ENCODE measurements at places on chromosomes 6 and 20. TPM values are rescaled to one million over a fixed set of nuclear protein-coding genes. Genes with fewer than 3 reads are reported as not detected.

TMEM200A gene
- total RNA-seq, result 0.76 TPM

RHAG gene
- not detected for total RNA-seq

FAM83C gene
- total RNA-seq, result 29.3 TPM

- H3K27ac ChIP-seq, result no peak overlapping the region
- H3K36me3 ChIP-seq, result no peaks in the 10 kb centered on the region
- no peaks in the 10 kb centered on the region for H3K27me3 ChIP-seq
- no peak overlapping the region for H3K4me3 ChIP-seq
- no peak for DNase-seq
Observed at GRCh38 chr6:113394216-113394615, 462.9 kb upstream of the MARCKS start.

DNA sequence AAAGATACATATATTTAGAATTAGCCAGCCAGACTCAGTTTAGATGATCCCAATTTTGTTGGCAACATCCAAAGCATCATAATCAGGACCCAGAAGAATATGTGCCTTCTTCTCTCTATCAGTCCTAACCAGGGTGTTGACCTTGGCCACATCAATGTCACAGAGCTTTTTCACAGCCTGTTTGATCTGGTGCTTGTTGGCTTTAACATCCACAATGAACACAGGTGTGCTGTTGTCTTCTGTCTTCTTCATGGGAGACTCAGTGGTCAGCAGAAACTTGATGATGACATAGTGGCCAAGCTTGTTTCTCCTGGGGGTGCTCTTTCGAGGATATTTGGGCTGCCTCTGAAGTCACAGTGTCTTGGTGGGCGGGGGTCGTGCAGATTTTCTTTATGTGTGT lies 84.9 kb downstream of the MKKS start:
- no peaks in the 10 kb centered on the region for H3K27me3 ChIP-seq
- H3K27ac ChIP-seq, result no peak overlapping the region
- H3K4me1 ChIP-seq, result no peaks in the 10 kb centered on the region
- no peak overlapping the region for H3K4me3 ChIP-seq

DNA sequence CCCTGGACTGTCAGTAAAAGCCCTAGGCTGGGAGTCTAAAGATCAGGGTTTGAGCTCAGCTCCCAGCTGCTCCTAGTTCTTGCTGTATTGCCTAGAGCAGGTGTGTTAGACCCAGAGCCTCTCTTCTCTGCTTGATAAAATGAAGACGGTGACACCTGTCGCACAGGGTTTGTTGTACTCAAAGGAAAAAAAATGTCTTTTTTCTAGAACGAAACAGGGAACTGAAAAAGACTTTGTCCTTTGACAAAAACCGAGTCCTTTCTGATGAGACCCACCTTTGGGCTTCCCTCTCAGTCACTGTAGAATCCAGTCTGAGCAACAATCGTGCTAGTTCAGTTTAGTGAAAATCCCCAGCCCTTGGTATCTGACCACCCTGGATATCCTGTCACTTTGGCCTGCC lies 102.1 kb upstream of the LAMP5 start:
- no peaks in the 10 kb centered on the region for H3K4me1 ChIP-seq
- no peaks in the 10 kb centered on the region for H3K27me3 ChIP-seq
- no peak overlapping the region for H3K4me3 ChIP-seq
- H3K27ac ChIP-seq, result no peak overlapping the region
- no peak for DNase-seq
- H3K36me3 ChIP-seq, result no peaks in the 10 kb centered on the region

DNA sequence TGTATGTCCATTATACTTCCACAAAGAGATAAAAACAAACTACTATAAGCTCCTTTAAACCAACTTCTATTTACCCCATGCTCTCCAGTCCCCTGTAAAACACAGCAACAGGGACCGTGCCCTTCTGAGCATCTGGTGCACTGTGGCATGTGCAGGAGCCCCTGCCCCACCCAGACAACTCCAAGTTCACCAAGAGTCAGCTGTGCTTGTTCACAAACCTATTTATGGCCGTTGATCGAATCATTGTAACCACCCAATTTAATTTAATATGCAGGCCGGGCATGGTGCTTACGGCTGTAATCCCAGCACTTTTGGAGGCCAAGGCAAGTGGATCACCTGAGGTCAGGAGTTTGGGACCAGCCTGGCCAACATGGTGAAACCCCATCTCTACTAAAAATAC lies 13.7 kb upstream of the BLCAP start:
- no peaks in the 10 kb centered on the region for H3K27me3 ChIP-seq
- peak; percentile 10 for DNase-seq
- H3K36me3 ChIP-seq, result no peaks in the 10 kb centered on the region
- no peak overlapping the region for H3K27ac ChIP-seq
- H3K4me3 ChIP-seq, result no peak overlapping the region

DNA sequence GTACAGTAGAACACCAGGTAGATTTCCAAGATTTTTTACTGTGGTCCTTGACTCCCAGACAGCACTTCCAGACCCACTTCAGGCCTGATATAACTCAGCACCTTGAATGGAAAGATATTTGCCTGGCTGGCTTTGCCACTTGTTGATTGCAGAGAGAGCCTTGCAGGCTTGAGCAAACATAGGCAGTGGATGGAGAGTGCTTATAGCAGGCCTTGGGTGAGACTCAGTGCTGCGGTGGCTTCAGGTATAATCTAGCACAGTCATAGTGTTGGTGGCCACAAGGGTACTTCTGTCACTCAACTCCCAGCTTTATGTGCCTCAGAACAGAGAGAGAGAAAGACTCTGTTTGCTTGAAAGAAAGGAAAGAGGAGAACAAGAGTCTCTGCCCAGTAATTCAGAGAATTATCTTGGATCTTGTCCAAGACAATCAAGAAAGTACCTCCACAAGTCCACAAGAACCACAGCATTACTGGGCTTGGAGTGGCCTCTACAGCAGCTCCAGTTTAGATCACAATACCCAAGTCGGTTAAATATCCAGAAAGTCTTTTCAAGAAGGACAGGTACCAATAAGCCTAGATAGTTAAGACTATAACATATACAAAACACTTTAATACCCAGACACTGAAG lies 70.5 kb upstream of the FKBP1C start:
- H3K27me3 ChIP-seq, result no peaks in the 10 kb centered on the region
- DNase-seq, result no peak
- H3K4me1 ChIP-seq, result no peaks in the 10 kb centered on the region
- H3K27ac ChIP-seq, result no peak overlapping the region
- no peaks in the 10 kb centered on the region for H3K36me3 ChIP-seq

DNA sequence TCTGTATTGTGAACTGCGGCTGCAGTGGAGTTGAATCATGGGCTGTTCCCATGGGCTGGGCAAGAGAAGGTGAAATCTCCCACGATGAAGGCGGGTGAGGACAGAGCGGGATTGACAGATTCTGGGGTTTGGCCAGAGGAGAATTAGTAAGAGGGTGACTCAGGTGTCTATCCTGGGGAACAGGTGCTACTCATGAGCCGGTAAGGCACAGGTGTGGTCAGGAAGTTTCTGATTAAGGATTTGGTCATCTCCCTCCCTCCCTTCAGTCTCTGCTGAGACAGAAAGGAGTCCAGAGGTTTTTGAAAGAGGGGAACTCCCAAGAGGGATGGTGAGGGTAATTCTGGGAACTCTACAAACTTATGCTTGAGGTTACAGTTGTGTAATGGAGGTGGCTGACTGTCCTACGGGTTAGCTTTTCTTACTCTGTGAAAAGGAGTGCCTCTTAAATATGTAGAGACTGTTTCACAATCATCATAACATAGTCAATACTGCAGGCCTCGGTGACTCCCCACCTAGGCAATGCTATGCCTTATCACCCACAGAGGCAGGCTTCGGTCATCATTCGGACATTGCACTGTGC lies 31.5 kb downstream of the SERPINB1 start:
- peaks cover 28% of the 10 kb centered on the region for H3K4me1 ChIP-seq
- H3K27me3 ChIP-seq, result no peaks in the 10 kb centered on the region
- no peak overlapping the region for H3K4me3 ChIP-seq
- H3K36me3 ChIP-seq, result no peaks in the 10 kb centered on the region
- DNase-seq, result no peak

DNA sequence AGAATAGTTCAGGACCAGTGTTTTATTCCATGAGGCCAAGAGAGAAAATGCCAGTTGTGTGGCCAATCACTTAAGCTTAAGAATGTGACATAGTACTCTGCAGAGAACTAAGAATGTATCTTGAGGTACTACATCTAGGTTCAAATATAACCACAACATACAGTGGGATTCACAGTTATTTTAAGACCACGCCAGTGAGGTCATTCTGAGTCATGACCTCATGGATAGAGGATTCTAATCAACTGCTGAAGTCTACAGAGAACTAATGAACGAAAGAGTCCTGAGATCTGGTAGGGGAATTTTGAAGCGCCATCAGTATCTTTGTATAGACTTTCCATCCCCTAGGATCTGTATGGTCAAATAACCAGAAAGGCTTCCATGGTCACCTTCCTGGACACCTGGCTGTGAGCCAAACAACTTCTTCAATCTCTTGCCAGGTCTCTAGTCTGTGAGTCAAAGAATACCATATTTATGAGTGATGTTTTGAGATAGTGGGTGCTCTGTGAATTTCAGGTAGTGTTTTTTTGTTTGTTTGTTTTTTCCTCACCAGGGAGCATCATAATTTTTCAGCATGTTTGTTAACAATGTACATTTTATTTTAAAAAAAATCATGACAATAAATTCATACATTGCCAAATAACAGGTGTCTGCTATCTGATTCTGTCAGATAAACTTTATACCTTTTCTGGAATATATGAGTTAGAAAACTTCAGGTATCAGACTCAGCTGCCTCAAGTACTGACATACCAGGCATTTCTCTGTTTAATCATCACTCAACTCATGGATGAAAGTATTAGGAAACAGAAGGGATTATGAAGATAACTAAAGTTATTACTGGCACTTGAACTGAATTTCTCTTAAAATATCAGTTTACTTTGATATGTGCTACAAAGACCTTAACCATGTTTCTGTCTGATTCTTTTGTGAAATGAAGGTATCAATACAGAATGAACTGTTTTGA lies 217.9 kb downstream of the PLCB4 start:
- peaks cover 4% of the 10 kb centered on the region for H3K4me1 ChIP-seq
- no peak for DNase-seq
- no peak overlapping the region for H3K27ac ChIP-seq
- H3K4me3 ChIP-seq, result no peak overlapping the region

DNA sequence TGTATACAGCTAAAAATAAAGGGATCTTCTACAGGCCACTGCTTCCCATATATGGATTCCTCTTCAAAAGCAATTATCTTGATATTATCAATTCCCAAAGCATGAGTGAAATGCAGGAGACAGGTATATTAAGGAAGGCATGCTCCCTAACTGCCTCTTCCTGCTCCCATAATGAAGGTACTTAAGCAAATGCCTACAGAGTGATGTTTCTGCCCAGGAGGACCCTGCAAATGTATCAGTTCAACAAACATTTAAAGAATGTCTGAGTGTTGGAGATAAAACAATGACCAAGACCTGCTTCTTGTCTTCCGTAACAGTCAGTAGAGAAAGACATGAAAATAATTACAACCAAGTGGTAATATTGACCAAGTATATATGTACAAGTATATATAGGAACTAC lies 4.2 kb downstream of the UBE2J1 start:
- no peaks in the 10 kb centered on the region for H3K36me3 ChIP-seq
- peaks cover 28% of the 10 kb centered on the region for H3K4me1 ChIP-seq
- H3K4me3 ChIP-seq, result no peak overlapping the region
- H3K27me3 ChIP-seq, result no peaks in the 10 kb centered on the region

- DNase-seq, result no peak
- no peaks in the 10 kb centered on the region for H3K36me3 ChIP-seq
- no peak overlapping the region for H3K4me3 ChIP-seq
- no peak overlapping the region for H3K27ac ChIP-seq
- no peaks in the 10 kb centered on the region for H3K27me3 ChIP-seq
Observed at GRCh38 chr6:113092795-113093194, 745.7 kb downstream of the RFPL4B start.

DNA sequence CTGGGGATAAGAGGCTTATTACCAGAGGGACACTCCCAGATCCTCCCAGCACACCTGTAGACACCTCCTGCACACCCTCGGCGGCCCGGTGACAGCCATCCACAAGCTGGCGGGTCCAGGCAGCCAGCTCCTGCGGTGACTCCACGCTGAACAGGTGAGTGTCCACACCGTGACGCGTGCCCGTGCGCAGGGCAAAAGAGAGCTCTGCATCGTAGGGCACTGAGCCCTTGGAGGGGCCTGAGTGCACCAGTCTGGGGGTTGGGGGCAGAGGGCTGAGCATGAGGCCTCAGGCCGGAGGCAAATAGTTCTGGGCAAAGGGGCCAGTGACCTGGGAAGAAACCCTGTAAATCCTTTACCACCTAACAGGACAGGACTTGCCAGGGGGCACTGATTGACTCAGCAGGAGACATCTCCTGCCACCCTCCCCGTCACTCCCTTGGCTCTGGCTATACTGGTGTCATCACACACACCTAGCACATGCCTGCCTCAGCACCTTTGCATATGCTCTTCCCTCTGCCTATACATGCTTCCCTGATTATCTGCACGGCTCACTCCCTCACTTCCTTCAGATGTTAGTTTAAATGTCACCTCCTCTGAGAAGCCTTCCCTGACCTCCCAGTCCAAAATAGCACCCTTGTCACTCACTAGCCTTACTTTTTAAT lies 8.9 kb upstream of the CDK5RAP1 start:
- H3K27ac ChIP-seq, result no peak overlapping the region
- peaks cover 3% of the 10 kb centered on the region for H3K4me1 ChIP-seq
- H3K4me3 ChIP-seq, result no peak overlapping the region
- no peak for DNase-seq
- H3K36me3 ChIP-seq, result peaks cover 38% of the 10 kb centered on the region
- no peaks in the 10 kb centered on the region for H3K27me3 ChIP-seq

DNA sequence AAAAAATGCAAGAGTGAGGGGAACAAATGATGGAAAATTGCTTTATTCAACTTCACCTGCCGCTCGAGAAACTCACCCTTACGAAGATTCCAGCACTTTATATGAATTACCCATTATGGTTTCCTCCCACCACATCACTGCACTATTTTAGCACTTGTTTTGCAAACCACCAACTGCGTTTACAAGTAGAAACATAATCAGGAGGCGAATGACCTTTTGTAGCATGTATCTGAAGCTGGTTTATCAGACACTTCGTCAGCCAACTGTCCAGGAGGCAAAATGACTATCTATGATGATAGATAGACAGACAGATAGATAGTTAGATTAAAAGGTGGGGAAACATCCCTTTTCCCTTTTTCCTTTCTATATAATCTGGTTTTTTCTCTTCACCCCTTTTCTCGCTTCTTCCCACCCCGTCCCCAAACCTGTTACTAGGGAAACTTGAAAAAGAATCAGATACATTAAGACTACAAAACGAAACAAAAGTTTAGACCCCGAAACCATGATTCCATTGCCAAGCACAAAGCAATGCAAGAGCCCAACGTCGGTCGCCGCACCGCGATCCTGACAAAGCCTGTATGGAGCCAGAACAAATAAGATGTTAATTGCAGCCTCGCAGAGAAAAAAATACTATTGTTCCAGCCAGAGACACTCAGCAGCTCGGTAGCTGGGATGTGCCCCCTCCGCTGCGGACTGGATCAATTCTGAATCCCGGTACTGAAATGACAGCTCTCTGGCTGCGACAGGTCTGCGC lies 933 bp upstream of the ADGRB3 start:
- H3K4me3 ChIP-seq, result peak overlapping the region; percentile 63
- H3K27ac ChIP-seq, result peak overlapping the region; percentile 57
- DNase-seq, result no peak
- no peaks in the 10 kb centered on the region for H3K36me3 ChIP-seq
